ENCODE measurements at places on chromosomes 12 and 14. TPM values are rescaled to one million over a fixed set of nuclear protein-coding genes. Genes with fewer than 3 reads are reported as not detected.

The SRRM4 gene
- not detected for total RNA-seq

The CLEC7A gene
- 0.07 TPM for total RNA-seq

The OR6C6 gene
- total RNA-seq: not detected

The SPX gene
- not detected for total RNA-seq

The FBRSL1 gene
- 4.4 TPM for total RNA-seq

The OR10P1 gene
- not detected for total RNA-seq

The E2F7 gene
- total RNA-seq: 10.2 TPM

The POTEM gene
- total RNA-seq: not detected

The WDHD1 gene
- total RNA-seq: 18.0 TPM

The KRT74 gene
- total RNA-seq: not detected

The EPYC gene
- total RNA-seq: not detected

The SOX5 gene
- 0.42 TPM for total RNA-seq

The TROAP gene
- total RNA-seq: 19.6 TPM

The FGF23 gene
- not detected for total RNA-seq

The MSRB3 gene
- total RNA-seq: 42.1 TPM

The AQP6 gene
- total RNA-seq: not detected

The KRT2 gene
- not detected for total RNA-seq

The MIA2 gene
- 12.9 TPM for total RNA-seq

The KRT3 gene
- not detected for total RNA-seq

The ZC2HC1C gene
- 0.99 TPM for total RNA-seq

The COX6A1 gene
- 293 TPM for total RNA-seq

The MAGOHB gene
- 26.1 TPM for total RNA-seq

The OTOGL gene
- 0.63 TPM for total RNA-seq

The TC2N gene
- total RNA-seq: not detected

The RNU6-7 gene
- total RNA-seq: not detected

The WIF1 gene
- not detected for total RNA-seq

The GPX2 gene
- total RNA-seq: not detected

The ANO4 gene
- total RNA-seq: 0.13 TPM

The GCH1 gene
- total RNA-seq: 7.1 TPM

The TESPA1 gene
- not detected for total RNA-seq

The TEX52 gene
- not detected for total RNA-seq

The AQP5 gene
- total RNA-seq: 0.07 TPM

The OR11H7 gene
- total RNA-seq: not detected
